ENCODE measurements at places on chromosomes 3 and 15.

- no peak for DNase-seq
Observed at GRCh38 chr15:68418611-68419161, 13.3 kb downstream of the ITGA11 start.

- no peak for DNase-seq
Observed at GRCh38 chr3:102715030-102715697, 280.3 kb downstream of the ZPLD1 start.

DNA sequence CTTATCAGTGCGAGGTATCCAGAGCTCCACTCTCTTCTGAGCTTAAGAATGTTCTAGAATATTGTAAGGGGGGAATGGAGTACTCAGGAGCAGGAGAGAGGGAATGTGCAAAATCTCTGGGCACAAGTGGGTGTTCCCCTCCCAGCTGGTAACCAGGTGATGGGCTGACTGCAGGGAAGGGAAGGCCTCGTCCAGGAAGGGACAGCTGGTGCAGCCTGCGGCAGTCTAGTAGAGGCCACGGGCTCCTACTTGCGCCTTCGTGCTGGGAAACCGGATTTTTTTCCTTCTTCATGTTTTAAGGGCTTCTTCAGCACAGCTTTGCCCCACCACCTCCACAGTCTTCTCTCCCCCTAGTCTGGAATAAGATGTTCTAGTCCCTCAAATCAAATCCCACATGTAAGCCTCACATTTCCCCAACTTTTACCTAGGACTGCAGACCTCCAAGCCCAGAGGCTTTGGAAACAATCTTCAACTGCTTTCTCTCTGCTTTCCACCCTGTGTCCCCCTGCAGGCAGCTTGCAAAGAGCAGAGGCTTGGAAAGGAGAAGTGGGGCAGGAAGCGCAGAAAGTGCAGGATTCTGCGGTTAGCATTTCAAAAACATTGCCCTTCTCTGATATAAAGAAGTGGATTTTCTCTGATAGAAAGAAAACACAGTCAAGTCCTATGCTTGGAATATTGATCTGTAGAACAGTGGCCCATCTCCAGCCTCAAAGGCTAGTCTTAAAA lies 11.9 kb upstream of the CGNL1 start:
- no peak for DNase-seq

DNA sequence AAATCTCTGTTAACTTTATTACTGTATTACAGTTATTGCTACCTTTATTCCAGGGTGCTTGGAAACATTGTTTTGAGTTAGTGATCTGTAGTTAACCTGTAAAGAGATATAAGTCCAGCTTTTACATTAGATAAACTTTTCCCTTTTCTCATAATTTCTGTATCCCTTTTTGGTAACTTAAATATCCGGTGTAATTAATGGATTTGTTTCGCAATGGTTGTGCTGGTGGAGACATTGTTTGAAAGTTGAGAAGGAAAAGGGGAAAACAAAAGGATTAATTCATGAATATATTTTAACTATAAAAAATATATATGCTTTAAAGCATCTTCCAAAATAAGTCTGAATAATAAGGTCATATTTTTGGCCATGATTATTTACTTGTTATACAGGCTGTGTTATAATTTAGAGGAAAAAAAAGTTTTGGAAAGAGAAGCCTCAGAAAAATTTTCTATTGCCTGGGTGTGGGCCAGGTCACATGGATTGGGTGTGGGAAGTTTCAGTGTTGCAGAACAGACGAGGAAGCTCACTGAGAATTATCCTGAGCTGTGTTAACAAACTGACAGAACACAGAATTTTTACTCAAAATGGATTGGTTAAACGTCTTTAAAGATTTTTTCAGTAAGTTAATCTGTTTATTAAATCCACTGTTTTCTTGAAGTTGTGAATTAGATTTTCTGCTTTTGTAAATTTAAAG lies 27.7 kb upstream of the IL20RB start:
- DNase-seq, result no peak

DNA sequence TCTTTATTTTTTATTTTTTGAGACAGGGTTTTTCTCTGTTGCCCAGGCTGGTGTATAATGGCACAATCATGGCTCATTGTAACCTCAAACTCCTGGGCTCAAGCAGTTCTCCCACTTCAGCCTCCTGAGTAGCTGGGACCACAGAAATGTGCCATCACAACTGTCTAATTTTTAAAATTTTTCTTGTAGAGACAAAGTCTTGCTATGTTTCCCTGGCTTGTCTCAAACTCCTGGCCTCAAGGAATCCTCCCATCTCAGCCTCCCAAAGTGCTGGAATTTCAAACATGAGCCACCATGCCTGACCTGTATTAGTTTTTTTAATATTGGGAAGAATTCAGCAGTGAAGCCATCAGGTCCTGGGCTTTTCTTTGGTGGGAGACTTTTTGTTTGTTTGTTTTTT lies 13.6 kb upstream of the CLDN11 start:
- DNase-seq, result no peak

- no peak for DNase-seq
Observed at GRCh38 chr15:72540606-72541237, 66.6 kb downstream of the ARIH1 start.

GRCh38 chr3:194905696-194906095 lies 220.0 kb downstream of the FAM43A start:
- DNase-seq, result no peak
